Retina (tissue), 1 donor: ENCODE measurements at places on chromosomes 5 and 9.

DNA sequence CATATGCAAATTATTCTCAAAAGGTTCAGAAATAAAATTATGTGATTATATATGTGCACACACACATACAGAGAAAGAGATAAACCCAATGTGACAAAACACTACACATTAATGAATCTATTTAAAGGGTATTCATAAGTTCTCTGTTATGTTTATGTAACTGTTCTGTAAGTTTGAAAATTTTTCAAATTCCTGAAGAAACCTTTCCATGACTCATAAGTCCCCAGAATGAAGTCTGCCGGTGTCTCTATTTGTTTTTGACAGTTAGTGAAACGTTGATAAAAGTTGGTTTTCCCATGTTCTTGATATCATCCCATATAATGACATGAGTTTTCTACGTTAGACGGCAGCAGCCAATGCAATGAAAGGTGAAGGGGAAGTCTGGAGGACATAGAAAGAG, 199.5 kb upstream of the PUM3 start:
- DNase-seq, result no peak

GRCh38 chr5:113283558-113283957, 151.2 kb downstream of the TSSK1B start:
- DNase-seq, result no peak

- no peak for DNase-seq
Measured at GRCh38 chr9:22425551-22425950, 21.1 kb upstream of the DMRTA1 start.

DNA sequence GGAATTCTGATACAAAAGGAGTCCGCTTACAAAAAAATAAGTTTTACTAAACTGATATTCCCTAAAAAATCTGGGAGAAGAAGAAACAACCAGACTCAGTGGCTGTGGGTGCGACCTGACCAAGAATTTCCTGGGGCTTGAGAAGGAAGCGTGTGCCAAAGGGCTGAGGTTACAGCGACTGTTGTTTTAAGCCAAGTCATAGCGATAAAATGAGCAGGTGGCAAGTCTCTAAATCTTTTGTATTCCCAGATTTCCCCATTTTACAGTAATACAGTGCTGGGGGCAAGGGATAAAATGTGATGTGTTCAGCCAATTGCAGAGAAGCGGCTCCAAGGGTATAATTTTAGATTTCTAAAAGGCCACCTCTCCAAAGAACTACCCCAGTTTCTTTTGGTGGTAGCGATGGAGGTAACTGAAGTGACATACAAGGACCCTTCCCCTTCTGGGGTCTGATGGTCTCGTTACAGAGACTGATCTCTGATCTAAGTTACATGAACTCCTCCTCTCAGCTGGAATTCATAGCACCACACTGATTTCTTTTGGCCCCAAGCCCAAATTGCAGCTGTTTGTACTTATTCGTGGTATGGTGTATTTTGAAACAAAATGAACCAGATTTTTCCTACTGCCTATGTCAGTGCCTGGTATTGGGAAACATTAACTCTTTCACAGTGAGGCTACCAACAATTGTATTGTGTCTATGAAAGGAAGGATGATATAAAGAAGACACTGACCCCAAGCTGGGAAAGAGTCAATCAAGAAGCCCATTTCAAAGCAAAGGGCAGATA, 41.6 kb downstream of the LPAR1 start:
- DNase-seq, result no peak

GRCh38 chr5:94702729-94703128, 84.3 kb downstream of the SLF1 start:
- no peak for DNase-seq

GRCh38 chr5:34042321-34042720, 692 bp downstream of the C1QTNF3 start:
- DNase-seq, result peak; percentile 45
